ENCODE measurements at places on chromosomes 16 and 17.

DNA sequence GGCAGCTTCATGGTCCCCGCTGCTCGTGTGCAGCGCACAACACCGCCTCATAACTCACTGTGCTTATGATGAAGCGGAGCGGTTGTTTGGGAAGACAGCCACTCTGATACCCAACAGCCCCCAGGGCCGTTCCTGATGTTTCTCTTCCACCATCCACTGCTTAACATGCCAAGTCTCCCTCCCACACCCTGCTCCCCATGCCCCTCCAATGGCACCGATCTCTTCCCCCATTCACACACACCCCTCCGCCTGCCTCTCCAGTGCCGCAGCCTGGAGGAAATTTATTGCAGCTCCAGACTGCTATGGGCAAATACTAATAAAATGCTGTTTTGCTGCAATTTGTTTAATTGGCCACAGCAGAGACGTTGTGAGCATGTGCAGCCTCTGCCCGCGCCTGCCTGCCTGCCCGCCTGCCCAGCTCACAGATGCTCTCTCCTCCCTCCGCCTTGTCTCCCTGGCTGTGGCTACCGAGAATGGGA is 80.3 kb upstream of the LHX1 start:
- no peak for DNase-seq

DNA sequence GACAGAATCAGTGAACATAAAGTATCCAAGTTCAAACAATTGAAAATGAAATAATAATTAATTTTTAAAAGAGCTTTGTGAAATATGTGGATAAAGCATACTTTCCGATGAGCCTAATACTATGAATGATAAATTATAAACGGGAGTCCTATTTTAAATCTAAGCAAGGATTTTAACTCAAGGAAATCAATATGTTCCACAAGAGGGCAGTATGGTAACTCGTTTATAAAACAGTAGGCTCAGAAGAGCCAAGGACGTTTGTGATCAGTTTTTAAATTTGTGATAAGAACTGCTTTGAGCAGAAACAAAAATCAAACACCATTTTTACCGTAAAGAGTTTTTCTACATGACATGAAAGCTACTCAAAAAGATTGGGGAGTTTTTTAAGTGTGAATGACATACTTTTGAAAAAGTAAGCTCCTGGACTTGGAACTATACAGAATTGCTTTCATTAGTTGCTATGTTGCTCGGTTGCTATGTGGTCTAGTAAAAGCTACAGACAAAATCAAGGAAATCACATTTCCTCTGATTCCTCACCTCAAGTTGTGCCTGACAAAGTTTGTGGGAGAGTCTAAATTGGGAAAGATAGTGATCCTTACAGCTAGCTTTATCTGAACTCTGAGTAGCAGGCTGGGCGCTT is 11.8 kb upstream of the TEKT1 start:
- no peak for DNase-seq

DNA sequence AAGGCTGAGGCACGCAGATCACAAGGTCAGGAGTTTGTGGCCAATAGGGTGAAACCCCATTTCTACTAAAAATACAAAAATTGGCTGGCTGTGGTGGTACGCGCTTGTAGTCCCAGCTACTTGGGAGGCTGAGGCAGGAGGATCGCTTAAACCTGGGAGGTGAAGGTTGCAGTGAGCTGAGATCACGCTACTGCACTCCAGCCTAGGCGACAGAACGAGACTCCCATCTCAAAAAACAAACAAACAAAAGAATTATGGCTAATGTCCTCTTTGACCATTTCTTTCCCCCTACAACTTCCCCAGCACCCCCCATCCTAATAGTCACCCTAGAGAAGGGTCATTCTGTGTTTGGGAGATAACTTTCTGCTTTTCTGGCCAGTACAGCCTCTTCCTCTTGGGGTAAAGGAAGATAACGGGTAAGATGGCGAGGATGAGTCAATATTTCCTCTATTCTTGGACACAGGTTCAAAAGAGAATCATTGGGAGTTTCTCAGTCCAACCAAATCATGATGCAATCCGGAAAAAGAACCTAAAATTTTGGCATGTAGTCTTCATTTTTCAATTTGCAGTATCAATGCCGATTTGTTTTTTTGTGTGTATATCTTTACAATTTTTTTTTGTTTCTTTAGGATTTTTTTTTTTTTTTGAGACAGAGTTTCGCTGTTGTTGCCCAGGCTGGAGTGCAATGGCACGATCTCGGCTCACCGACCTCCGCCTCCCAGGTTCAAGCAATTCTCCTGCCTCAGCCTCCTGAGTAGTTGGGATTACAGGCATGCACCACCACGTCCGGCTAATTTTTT is 107.6 kb upstream of the MED13 start:
- DNase-seq: no peak

DNA sequence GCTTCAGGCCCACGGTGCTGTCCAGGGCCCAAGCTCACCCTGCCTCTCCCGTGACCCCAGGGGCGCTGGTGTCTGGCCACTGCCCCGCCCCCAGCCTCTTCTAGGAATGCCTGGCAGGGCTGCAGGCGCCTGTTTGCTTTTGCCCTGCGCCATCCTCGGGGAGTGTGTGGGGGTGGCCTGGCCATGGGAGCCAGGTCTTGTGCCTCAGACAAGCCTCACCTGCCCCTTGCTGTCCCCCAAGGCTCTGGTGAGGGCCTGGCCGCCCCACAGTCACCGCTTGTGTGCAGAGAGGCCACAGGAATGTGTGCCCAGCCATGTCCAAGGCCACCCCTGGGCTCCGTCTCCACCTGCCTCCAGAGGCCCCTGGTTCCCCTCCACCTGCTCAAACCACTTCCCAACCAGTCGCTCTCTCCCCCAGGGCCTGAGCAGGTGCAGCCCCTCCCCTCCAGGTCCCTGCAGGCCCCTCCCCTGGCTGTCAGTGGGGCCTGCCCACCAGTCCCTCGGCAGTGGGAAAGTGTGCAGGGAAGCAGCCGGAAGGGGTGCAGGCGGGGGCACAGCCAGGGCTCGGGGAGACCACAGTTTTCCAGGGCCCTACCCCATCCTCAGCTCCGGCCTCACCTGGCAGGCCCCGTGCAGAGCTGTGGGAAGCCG is 841 bp upstream of the IGFALS start:
- no peak for DNase-seq

DNA sequence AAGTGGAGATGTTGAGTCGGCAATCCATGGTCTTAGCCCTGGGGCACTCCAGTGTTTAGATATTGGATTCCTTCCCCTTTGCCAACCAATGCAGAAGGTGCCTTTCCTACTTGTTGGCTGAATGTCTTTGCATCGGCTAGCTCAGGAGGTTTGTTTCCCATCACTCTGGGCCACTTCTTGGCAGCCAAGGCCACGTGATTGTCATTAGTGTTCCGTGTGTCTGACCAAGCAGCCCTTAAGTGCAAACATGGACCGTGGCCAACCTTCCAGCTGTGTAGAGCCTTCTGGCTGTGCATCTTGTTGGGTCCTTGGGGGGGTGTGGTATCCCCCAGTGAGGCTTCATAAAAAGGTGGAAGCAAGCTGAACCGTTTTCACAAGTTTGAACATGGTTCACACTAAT is 66.0 kb downstream of the GNAO1 start:
- DNase-seq: no peak

- DNase-seq: no peak
Observed at GRCh38 chr17:57106107-57106835, 21.2 kb downstream of the AKAP1 start.

- DNase-seq: no peak
Observed at GRCh38 chr17:34382621-34383124, 19.6 kb upstream of the CCL1 start.

DNA sequence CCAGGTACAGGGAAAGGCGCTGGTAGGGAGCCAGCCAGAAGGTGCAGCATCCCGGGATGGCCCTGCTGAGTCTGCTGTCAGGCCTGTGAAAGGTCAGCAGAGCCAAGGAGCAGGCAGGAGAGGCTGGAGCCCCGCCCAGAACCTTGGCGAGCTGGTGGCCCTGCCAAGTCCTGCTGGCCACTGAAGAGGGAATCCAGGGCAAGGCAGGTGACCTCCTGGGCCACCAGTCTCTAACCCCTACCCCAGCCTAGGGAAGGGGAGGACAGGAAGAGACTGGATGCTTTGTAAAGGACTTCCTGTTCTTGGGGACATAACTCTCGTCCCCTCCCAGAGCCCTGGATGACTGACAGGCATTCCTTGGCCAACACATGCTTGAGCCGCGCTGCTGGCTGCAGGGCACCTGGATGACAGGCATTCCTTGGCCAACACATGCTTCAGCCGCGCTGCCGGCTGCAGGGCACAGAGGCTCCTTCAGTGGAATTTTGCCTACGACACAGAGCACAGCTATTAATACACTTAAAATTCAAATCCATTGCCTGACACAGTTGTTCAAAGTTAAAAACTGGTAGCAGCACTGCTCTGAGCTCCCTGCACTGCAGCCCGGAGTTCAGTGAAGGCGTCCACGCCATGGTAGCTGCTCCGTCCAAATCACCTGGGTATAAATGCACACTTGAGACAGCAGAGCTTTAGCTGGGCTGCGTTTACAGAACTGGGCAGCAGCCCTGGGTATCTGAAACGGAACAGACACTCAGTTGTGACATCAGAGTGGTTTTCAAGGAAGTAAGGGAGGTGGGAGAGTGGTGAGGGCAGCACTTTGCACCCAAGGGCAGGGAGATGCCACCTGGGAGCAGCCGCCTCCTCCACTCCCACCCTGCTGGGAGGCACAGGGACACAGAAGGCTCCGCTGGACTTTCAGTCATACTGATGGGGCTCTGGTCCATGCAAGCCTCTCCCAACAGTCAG is 2.0 kb upstream of the BRICD5 start:
- DNase-seq: no peak

All from stimulated activated CD8-positive, alpha-beta memory T cell treated with anti-CD3 and anti-CD28 coated beads, Interleukin-4, amount 100 ng/mL, for 4 hours (primary cell).